ENCODE measurements at places on chromosomes 12 and 14. TPM values are rescaled to one million over a fixed set of nuclear protein-coding genes. Genes with fewer than 3 reads are reported as not detected.

DNA sequence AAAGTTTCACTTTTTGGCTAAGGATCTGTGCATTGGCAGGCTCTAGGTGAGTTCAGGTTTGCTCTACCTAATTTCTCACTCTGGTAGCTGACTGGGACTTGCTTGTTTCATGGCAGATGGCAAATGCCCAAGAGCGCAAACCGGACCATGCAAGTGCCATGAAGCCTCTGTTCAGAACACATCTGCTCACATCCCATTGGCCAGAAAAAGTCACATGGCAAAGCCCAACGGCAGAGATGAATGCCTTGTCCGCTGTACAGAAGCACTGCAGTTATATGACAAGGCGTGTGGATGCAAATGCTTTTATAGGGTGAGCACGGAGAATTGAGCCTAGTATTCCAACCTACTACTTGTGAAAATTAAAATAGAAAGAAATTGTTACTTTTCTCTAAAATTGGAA lies 202.2 kb upstream of the HMGA2 start:
- no peak for DNase-seq

DNA sequence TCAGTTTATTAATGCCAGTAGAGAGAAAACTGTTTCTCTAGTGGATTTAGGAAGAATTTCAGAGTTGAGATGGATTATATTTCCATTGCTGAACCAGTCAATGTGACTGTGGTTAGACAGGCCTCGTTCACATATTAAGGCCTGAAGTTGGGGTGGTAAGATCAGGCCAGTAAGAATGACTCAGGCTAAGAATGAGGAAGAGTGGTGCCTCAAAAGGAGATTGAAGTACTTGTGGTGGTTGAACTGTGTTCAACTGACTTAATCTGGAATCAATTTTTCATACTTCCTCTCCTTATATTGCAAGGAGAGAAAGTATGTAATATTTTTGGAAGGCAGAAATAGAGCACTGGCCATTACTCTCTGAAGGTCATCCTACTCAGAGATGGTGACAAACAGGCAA lies 37.8 kb upstream of the ATF7IP start:
- DNase-seq = no peak

DNA sequence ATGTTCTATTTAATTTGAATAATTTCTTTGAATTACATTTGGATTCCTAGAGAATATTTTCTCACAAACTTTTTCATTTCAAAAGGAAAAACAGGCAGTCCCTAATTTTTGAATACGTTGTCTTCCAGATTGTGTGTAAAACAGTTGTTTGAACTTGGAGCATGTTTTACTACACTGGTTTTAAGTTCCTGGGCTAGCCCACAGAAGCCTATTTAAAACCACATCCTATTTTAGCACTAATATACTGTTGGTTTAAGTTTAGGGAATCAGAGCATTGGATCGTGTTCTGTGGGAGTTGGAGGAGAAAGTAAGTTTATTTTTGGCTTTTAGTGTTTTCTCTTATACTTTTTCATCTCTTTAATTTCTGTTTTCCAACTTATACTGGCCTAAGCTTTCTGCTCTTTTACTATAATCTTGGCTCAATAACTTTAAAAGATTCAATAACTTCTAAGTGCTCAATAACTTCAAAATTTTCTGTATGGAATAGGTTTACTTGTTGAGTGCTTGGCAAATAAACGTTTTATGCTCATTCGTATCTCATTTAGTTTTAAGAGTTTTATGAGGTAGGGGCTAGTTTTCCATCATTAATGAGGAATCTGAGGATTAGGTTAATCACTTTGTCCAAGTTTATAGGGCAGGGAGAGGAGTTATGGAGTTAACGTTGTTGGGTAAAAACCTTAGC lies 14.9 kb downstream of the LEMD3 start:
- DNase-seq = no peak

DNA sequence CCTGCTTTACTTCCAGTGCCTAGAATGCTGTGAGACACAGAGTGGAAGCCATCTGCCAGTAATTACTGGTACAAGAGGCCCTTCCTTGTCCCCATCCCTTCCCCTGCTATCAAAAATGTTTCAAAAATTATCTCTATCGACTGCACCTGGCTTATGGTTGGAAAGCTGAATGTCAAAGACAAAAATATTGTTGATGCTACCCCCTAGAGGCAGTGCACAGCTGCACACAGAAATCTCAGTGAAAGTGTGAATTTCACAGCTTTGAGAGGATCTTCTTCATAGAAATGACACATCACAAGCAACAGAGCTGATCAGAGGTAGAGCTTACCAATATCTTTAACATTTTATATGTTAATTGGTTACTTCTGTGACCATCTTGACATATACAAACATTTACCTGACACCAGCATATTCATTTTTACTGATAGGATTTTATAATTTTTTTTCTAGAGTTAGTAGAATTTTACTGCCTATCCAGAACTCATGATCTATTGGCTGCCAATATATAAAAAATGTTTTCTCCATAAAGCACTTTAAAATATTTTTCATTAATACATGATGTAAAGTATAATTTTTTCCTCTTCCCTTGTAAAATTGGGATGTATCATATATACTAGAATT lies 138.0 kb downstream of the AACS start:
- DNase-seq = no peak

GRCh38 chr14:51321036-51321435 lies 81.0 kb downstream of the TMX1 start:
- no peak for DNase-seq

DNA sequence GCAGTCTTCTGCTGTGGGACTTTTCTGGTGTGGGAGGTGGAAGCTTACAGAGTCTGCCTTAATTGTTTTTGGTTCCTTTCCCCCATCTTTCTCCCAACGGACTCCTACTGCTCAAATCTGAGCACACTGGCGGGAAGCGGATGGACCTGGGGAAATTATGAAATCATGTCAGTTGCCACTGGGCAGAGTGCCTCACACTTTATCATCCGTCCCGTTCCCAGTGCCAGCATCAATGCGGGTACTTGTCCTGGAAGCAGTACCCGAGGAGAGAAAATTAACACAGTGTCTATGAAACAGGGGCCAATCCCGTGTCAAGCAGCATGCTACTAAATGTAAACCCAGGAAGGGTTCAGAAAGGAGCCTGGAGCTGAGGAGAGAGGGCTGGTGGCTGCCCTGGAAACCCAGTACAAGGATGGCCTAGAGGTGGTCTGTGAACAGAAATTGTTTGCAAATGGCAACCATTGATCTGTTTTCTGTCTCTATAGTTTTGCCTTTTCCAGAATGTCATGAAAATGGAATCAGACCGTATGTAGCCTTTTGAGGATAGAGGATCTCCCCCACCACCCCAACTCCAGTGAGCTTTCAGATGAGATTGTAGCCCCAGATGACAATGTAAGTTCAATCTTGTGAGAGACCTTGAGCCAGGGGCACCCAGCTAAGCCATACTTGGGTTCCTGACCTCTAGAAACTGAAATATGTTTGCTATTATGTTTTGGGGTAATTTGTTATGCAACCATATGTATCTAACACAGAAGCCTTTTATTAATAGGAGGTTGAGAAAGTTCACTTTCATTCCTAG lies 908 bp upstream of the CDKL1 start:
- no peak for DNase-seq

SEL1L gene
- total RNA-seq = 21.7 TPM

OTOGL gene
- total RNA-seq = not detected

WNT5B gene
- total RNA-seq = 6.6 TPM

RIMKLB gene
- 34.0 TPM for total RNA-seq

TUNAR gene
- 0.06 TPM for total RNA-seq
